ENCODE measurements at places on chromosomes 5 and 9. TPM values are rescaled to one million over a fixed set of nuclear protein-coding genes. Genes with fewer than 3 reads are reported as not detected.
A peak's percentile ranks its signal among the peaks of the same experiment; 100 is the strongest.

The PRUNE2 gene
- 0.67 TPM for polyA plus RNA-seq

The SLC25A48 gene
- polyA plus RNA-seq, result not detected

The TCF7 gene
- 0.55 TPM for polyA plus RNA-seq

The SLCO4C1 gene
- 0.21 TPM for polyA plus RNA-seq

DNA sequence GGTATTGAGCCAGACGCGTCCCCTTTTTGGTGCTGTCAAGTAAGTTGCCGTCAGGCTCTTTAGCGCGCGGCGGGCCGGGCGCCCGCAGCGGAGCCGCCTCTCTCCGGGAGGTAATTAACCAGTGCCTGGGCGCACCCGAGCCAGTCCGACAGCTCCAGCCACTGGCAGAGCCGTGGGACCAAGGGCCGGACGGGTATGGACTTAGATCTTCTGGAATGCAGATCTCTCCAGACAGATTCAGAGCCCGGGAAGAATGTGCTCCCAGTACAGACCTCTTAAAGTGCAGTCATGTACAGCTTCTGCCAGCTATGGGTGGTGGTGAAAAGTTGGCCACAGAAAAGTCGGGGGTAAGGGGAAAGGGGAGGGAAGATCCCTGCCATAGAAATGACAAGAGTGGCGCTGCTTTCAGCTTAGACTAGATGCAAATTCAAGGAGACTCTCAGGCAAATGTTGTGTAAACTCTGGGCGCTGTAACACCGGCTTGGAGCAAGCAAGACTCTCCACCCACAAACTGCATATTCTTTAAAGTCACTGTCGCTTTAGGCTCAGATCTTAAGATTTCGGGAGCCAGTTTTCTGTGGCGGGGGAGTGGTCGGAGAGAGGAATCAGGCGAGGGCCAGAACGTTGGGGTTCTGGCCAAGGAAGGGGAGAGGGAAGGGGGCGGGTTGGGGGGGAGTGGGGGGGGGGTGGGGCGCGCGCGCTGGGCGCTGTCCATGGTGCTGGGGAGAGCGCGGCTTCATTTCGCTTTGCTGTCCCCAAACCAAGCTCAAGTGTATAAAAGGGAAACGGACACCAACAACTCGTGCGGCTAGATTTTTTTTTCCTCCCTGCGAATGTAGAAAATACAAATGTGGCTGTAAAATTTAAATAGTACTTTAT is 29.2 kb downstream of the NR2F1 start:
- DNase-seq, result peak; percentile 12

GRCh38 chr5:178165581-178165980 is 11.9 kb upstream of the NHP2 start:
- no peak for DNase-seq

DNA sequence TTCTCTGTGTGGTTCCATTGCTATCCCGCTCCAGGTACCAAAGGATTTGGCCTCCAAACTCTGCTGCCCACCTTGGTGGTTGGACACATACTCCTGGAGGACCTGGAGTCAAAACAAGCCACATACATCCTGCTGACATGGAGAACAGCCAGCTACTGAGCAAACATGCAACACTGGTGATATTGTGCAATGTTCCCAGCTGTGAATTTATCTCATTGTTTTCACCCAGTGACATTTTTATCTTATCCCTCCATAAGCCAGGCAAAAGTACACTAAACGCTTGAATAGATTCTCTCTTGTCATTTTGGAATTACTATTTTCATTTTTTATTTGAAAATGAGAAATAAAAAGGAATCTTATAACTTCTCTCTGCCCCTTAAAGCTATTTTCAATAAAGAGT is 11.1 kb upstream of the CTSL start:
- DNase-seq, result no peak

GRCh38 chr9:13750061-13750460 is 470.6 kb upstream of the MPDZ start:
- DNase-seq, result peak; percentile 100

DNA sequence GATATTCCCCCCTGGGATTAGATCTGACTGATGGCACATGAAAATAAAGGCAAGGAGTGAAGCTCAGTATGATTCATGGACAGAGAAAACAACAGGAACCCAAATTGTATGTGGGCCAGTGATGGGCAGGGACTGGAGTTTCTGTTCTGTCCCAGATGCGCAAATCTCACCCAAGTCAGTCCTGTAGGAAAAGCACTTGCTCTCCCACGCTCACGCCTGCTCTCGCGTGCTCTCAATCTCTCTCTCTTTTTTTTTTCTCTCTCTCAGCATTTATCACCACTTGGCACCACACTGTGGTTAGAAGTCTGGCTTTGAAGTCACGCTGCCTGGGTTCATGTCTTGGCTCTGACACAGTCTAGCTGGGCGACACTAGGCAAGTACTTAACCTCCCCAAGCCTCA is 106.5 kb upstream of the LRRTM2 start:
- no peak for DNase-seq

DNA sequence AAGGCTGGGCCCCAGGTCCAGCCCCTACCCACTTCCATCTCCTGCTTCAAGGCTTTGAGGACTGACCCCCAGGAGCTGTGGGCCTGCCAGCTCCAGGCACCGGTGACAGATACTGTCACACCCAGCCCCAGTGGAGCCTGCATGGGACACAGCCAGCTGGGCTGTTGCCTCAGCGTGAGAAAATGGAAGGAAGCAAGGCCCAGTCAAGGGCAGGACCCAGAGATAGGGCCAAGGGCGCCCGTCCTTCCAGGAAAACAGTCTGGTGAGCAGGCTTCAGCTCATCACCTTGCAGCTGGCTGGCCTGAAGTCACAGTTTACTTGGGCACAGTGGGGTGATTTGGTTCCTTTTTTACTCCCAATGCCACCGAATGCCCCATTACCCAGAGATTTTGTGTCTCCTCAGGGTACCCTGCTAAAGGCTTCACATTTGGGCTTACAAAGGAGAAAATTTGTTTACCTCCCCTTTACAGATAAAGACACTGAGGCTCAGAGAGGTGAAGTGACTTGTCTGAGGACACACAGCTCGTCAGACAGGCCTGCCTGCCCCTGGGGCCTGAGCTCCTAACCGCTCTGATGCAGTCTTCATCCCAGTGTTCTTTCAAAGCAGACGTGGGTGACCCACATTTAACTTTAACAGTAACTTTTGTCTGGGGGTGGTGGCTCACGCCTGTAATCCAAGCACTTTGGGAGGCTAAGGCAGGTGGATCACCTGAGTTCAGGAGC is 21.5 kb upstream of the WDR38 start:
- no peak for DNase-seq

DNA sequence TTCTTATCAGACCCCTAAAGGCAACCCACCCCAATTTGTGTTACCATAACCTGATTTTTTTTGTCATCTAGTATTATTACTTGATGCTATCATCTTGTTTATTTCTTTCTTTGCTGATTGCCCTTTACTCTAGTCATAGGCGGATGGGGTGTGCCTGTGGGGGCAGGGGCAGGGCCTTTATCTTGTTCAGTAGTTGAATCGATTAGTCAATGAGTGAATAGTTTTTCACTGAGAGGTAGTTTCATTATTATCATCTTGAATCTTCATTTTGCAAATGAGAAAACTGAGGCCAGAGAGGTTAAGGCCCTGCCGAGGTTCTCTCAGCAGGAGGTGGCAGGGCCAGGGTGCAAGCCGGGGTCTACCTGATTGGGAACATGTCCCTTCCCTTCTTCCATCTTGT is 9.4 kb upstream of the GM2A start:
- no peak for DNase-seq
